ENCODE measurements at places on chromosomes 3 and 15. TPM values are rescaled to one million over a fixed set of nuclear protein-coding genes. Genes with fewer than 3 reads are reported as not detected.

TGM5 gene
- not detected for total RNA-seq

GRCh38 chr3:168117059-168117458, 21.3 kb upstream of the GOLIM4 start:
- peak; percentile 46 for DNase-seq

DNA sequence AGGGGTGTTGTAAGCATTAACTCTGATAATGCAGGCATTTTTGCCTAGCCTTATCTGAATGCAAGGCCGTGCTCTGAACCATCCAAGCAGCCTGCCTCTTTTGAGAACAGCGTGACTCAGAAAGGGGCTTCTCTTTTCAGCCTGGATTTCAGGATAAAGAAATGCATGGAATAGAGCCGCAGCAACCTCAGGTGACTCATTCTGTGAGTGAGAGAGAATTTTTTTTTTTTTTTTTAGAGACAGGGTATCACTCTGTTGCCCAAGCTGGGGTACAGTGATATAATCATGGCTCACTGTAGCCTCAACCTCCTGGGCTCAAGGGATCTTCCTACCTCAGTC, 20.6 kb upstream of the PDE8A start:
- peak; percentile 74 for DNase-seq

DNA sequence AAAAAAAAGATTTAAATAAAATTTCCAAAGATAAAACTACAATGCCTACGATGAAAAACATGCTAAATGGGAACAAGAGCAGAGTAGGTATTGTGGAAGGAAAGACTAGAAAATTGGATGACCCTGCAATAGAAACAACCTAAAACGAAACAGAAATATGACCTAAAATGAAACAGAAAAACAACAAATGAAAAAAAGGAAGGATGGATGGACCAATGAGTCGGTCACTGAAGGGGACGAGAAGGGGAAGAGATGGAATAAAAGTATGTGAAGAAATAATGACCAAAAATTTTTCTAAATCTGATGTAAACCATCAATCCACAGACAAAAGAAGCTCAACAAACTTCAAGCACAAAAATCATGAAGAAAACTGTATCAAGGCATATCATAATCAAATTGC, 44.8 kb downstream of the TBC1D2B start:
- no peak for DNase-seq

DNA sequence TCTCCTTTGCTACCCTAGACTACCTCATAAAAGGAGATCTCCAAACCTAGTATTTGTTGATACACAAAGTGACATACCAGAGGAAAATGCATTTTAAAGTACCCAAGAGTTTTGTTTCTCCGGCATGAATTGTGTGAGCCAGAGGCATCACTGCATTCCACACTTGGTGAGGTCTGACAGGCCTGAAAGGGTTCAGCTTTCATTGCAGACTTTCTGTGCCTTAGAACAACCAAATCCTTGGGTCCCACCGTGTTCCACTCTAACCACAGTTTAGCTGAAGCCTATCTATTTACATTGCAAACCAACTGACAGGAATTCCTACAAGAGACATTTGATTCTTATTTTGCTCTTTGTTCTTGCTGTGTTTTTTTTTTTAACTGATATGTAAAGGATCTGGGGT, 21.0 kb upstream of the EID1 start:
- DNase-seq = no peak

GRCh38 chr15:90991587-90992285, 2.6 kb downstream of the PRC1 start:
- DNase-seq = no peak

- no peak for DNase-seq
Observed at GRCh38 chr15:53586799-53587198, 172.7 kb downstream of the WDR72 start.

All from foreskin keratinocyte (primary cell).